ENCODE measurements at places on chromosomes 3 and 15.
A peak's percentile ranks its signal among the peaks of the same experiment; 100 is the strongest.

DNA sequence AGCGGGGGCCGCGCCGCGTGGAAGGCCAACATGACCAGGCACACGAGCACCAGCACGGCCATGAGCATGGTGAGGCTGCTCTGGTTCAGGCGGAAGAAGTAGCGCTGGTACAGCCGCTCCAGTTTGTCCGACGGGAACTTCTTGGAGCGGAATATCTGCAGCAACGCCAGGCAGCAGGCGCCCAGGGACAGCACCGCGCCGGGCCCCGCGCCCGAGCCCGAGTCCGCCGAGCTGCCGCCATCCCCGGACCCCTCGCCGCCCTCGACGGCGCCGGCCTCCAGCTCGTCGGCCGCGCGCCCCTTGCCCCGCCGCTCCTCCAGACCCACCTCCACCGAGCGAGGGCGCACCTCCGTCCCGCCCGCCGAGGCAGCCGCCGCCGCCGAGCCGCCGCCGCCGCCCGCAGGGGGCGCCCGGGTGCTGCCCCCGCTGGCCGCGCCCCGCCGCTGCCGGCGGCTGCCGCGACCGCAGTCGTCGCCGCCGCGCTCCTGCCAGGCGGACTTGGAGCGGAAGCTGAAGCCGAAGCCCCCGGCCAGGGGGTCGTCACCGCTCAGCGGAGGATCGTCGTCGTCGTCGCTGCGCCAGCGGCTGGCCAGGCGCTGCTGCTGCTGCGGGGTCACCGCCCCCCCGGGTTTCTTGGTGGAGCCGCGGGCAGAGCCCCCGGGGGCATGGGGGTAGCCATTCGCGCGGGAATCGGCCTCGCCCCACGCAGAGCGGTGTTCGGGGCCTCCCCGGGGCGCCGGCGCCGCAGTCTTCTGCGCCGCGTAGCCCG lies 957 bp downstream of the ADCY5 start:
- DNase-seq, result no peak

DNA sequence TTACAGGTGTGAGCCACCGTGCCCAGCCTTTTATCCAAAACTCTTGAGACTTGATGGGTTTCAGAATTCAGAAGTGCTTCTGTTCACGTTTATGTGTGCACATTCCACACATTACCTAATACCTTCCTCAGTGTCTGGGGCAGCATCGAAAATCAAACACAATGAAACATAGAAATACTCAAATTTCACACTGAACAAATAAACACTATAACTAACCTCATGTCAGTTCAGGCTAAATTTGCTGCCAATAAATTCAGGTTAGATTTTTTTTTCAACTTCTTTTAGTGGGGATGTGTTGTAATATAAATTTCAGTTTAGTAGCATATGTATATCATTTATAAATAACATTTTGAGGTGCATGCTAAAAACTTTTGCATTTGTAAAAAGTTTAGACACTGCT lies 2.8 kb downstream of the EIF2AK4 start:
- no peak for DNase-seq

DNA sequence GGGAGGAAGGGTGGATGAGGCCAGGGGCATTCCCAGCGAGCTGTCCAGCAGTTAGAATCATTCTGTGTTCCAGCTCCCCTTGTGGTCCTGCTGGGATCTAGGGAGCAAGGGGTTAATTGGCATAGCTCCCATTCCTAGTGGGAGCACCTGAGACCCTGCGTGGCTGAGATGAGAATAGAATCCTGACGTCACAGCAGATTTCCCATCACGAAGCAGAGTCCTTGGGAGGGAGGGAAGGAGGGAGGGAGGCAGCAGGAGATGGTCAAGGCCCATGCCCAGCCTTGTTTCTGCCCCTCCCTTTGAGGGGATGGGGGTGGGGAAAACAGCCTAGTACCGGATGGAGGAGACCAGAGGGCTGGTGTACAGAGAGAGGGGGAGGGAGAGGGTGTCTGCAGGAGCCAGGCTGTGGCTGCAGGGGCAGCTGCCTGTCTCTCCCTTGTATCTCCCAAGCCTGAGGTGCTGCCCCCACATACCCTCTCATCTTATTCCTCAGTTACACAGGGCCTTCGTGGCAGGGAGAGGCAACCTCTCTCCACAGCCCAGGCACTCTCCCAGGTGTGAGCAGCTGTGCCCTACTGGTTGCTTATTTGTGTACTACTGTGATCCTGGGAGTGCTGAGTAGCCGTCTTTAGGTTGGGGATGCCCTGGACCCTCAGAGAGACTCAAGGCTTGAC lies 5.4 kb downstream of the TYRO3 start:
- DNase-seq, result peak; percentile 64

DNA sequence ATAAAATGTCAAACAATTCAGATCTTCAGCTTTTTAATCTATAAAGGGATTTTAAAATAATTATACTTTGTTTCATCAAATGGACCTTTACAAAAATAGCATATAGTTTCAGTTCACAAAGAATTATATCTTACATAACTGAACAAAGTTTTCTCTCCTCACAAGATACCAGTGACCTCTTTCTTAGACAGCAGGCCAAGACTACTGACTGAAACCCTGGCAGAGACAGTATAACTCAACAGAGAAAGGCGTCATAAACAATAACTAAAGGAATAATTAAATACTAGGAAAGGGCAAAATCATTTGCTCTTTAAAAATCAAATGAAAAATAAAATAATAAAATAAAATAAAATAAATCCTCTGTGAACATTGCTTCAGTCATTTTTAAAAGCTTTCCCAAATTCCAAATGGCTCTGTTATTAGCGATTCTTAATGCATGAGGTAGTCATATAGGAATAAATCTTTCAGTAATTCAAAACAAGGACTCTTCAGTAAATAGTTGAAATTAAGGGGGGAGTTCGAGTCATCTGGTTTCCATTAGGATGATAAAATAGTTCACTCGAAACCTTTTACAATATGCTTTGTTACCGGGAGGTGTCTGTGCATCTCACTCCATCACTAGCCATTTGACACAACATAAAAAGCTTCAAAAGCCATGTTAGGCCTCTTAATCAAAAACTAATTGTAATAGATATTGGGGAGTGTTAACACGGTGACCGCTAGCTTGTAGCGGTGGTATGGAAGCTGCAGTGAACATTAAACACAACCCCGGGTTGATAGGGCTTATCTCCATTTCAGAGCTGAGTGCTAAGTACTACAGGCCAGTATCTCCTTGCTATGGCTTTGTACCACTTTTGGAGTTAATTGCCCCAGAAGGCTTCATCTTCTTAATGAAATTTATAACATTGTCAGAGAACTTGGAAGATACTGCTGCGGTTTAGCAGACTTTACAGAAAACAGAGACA lies 142.9 kb upstream of the NR2F2 start:
- no peak for DNase-seq

DNA sequence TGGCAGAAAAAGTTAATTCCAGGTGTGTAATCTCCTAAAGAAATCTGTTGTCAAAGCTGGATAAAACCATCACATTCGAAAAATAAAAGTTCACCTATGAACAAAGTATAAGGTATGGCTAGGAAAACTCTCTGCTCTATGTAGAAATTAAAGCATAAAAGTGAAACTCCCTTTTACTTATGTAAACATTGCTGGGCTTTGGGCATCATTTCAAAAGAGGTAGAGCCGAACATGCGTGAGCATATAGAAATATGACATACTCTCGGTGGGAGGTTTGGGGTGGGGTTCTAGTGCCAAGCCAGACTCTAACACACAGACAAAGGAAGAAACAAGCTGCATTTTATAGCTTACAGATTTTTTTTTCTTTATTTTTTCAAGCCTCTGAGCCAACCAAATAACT lies 306.8 kb upstream of the ATP11B start:
- DNase-seq, result no peak

- peak; percentile 65 for DNase-seq
Observed at GRCh38 chr3:194003114-194004057, 132.6 kb upstream of the HES1 start.

DNA sequence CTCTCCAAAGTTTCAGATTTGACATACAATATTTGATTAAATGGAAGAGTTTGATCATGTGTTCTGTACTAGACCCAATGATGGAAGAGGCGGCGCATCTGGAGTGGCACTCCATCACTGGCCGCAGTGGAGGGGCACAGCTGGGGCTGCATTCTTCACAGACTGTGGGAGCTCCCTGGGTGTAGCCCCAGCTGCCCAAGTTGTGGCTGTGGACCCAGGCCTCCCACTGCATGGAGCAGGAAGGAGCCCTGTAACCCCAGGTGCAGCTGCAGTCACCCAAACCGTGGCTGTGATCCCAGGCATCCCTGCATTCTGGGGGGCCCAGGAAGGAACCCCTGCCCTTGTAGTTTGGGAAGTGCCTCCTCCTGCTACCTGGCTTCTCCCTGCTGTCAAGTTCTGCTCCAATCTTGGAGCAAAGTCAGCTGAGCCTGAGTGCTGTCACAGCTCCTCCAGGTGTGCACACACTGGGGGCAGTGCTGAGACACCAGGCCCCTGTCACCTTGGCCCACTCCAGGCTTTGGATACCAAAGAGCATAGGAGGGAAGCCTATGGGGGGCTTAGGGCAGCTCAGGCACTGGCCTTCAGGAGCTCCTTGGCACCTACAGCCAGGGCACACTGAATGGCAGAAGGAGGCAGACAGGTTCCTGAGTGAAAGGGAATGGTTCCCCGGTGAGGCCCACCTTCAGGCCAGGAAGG lies 651.9 kb upstream of the BCHE start:
- no peak for DNase-seq

DNA sequence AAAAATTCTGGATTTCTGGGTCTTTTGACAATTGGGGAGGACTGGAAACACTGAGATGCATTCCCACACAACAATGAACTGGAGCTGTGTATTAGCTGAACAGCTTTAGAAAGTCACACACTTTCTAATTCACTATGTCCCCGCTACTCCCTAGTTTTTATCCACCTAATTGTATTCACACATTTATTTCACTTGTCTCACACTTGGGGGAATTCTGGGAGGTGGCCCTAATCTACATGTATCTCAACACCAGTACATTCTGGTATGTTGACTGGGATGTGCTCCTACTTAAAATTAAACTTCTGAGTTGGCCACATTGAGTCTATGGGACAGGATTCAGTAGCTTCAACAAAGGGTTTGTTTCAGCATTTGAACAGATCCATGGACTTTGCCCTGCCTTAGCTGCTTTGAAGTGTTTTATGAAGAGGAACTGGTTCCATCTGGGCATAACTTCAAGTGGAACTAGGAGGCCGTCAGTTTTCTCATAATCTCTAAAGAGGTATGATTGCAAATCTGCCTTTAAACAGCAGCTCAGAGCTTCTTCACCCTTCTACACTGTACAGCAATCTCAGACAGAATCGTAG lies 106.5 kb upstream of the CMC1 start:
- DNase-seq, result no peak

DNA sequence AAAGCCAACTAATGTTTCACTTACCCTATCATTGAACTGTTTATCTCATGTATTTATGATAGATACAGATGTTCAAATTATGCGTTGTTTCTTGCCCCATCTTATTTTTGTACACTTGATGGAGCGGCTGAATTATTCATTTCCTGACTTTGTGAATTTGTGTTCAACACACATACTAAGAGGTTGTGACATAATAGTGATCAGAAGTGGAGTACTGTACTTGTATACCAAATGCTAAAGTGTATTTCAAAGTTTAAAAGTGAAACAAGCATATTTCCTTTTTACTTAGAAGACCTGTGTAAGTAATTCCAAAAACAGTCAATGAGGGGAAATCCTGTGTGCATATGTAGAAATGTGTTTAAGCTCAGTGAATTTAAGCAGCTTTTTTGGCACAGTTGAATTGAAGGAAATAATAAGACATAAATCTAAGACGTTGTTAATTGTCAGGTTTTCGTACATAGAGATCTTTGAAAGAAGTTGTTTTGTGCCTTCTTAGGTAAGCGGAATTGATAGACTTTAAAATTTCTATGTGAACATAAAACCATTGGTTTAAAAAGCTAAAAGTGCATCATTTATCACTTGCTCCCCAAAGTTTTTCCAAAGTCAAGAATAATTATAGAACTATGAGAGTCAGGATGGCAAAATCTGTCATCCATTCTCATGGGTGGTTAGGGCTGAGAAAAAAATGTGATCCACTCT lies 1.9 kb downstream of the NFKBIZ start:
- no peak for DNase-seq

GRCh38 chr3:46557814-46558183 lies 8.3 kb downstream of the LRRC2 start:
- no peak for DNase-seq

- DNase-seq, result no peak
Observed at GRCh38 chr15:99845009-99845408, 111.8 kb upstream of the LYSMD4 start.

- DNase-seq, result no peak
Observed at GRCh38 chr3:31704591-31705179, 172.0 kb downstream of the STT3B start.
